ENCODE measurements at places on chromosomes 7 and 10. TPM values are rescaled to one million over a fixed set of nuclear protein-coding genes. Genes with fewer than 3 reads are reported as not detected.

GRCh38 chr7:69685293-69685631 lies 87.0 kb downstream of the AUTS2 start:
- DNase-seq, result no peak
- no peak overlapping the region for H3K27ac ChIP-seq
- no peaks in the 10 kb centered on the region for H3K27me3 ChIP-seq
- no peaks in the 10 kb centered on the region for H3K36me3 ChIP-seq
- H3K4me1 ChIP-seq, result no peaks in the 10 kb centered on the region

DNA sequence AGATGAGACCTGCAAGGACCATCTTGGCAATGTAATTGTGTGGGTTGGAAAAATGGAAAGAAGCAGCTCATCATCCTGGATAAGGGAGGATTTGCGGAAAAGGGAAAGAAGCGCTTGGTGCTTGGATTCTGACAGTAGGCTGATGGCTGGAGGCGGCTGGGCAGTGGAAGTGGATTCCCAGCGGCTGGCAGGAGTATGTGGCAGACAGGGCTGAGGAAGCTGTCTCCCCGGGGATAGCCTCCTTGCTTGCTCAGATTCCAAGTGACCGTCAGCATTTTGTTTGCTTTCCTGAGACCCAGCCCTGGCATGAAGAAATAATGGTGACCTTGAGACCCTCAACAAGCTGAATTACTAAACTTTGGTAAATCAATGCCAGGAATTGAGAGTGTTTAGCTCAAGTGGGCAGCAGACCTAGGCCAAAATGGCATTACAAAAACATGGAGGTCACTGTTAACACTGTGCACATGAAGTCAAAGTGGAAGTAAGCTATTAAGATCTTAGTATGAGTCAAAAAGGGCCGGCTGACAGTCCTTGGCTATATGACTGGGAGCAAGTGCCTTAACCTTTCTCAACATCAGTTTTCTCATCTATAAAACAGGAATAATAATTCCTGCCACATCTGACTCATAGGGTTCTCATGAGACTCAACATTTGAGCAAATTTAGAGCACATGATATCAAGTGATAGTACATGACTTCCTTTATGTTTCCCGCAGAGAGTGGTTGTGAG lies 21.3 kb downstream of the SLC25A28 start:
- H3K27ac ChIP-seq, result no peak overlapping the region
- H3K4me1 ChIP-seq, result no peaks in the 10 kb centered on the region
- H3K36me3 ChIP-seq, result no peaks in the 10 kb centered on the region
- DNase-seq, result no peak

Gene MTURN
- 3.7 TPM for total RNA-seq

Gene CPVL
- total RNA-seq, result not detected

Gene ASB15
- total RNA-seq, result not detected

DNA sequence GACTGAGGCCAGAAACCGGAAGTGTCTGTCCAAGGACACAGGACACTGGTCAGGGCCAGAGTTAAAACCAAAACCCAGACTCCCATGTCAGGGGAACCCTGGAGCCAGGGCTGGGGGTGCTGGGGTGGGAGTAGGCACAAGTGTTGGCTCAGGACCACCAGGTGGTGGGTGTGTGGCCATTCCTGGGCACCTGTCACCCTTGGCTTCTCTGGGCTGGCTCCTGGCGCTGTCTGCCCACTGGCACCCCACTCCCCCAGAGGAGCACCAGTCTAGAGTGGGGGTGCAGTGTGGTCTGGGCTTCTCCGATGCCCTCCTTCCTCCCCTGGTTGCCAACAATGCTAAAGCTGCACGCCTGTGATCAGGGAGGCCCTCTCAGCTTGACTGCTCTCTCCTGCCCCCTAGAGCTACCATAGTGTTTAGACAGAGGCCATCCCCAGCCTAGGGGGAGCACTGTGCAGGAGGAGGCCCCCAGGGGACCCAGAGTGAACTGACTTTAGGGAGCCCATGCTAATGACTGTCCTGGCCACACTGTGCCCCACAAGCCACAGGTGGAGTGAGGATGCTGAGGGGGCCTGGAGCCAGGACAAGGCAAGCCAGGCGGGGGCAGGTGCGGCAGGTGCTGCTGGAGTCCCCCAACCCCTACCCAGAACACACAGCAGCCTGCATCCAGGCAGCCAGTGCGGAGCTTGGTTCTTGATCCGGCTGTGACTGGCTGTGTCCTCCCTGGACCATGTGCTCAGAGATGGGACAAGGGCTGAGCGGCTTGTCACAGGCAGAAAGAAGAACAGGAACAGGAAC lies 11.0 kb downstream of the RASGEF1A start:
- no peaks in the 10 kb centered on the region for H3K36me3 ChIP-seq
- H3K27ac ChIP-seq, result no peak overlapping the region
- DNase-seq, result peak; percentile 61
- no peaks in the 10 kb centered on the region for H3K27me3 ChIP-seq

DNA sequence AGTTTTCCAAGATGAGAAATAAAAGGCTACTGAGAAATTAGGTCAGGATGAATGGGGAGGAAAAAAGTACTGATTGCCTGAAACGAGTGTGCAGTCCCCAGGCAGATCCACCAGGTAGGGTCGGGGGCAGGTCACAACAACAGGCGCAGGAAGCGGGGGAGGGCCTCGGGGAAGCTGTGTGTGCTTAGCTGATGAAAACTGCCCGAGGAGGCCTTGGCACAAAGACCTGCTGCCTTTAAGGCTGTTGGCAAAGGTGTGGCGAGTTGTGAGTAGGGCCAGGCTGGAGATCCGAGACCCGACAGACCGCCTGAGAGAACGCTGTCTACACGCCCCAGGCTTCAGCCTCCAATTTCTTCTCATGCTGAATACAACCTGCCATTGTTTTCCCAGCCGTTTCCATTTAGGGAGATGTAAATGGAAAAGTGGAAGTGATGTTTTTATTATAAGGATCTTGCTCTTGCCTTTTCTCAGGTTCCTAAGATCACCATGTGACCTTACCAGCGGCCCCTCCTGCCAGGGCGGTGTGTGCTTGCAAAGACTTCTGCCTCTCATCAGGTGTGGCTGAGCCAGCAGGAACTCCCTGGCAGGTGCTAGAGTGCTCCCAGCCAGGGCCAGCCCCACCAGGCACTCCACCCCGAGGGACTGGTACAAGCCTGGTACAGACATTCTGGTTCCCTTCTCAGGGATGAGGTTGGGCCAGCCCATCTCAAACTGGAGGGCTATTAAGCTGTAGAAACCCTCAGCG lies 60.8 kb downstream of the DLG5 start:
- no peak overlapping the region for H3K4me3 ChIP-seq
- H3K36me3 ChIP-seq, result no peaks in the 10 kb centered on the region
- no peak for DNase-seq
- H3K4me1 ChIP-seq, result peaks cover 5% of the 10 kb centered on the region

Gene GARIN1A
- 0.48 TPM for total RNA-seq

Gene TAS2R41
- total RNA-seq, result 0.29 TPM

Gene TMEM139
- total RNA-seq, result 0.29 TPM

- peak; percentile 65 for DNase-seq
- H3K27ac ChIP-seq, result no peak overlapping the region
- no peaks in the 10 kb centered on the region for H3K36me3 ChIP-seq
- H3K4me1 ChIP-seq, result peaks cover 11% of the 10 kb centered on the region
- H3K4me3 ChIP-seq, result no peak overlapping the region
These were observed 145.5 kb downstream of the FANK1 start for GRCh38 chr10:126041804-126042231.

DNA sequence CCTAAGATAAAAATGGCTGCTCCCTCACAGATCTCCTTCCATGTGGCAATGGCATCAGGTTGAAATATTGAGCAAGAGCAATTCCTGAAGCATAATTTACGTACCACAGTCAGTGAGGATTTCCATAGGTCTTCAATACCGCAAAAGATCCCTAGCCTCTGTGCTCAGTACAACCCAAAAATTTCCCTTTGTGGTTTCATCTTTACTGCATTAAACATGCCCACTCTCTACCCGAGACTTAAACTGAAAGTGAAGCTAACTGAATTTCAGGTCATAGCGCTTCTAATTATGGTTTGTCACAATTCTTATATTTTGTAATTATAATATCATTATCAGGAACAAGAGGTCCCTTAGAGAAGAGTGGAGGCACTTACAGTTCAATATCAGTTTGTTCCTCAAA lies 1071.1 kb downstream of the XPNPEP1 start:
- DNase-seq, result no peak
- no peak overlapping the region for H3K4me3 ChIP-seq
- H3K27me3 ChIP-seq, result no peaks in the 10 kb centered on the region
- no peaks in the 10 kb centered on the region for H3K4me1 ChIP-seq
- H3K27ac ChIP-seq, result no peak overlapping the region

GRCh38 chr7:45187089-45187945 lies 29.7 kb downstream of the RAMP3 start:
- H3K4me3 ChIP-seq, result no peak overlapping the region
- H3K36me3 ChIP-seq, result no peaks in the 10 kb centered on the region
- H3K4me1 ChIP-seq, result no peaks in the 10 kb centered on the region

Gene SLC39A12
- total RNA-seq, result not detected

Gene HOXA1
- 0.22 TPM for total RNA-seq

DNA sequence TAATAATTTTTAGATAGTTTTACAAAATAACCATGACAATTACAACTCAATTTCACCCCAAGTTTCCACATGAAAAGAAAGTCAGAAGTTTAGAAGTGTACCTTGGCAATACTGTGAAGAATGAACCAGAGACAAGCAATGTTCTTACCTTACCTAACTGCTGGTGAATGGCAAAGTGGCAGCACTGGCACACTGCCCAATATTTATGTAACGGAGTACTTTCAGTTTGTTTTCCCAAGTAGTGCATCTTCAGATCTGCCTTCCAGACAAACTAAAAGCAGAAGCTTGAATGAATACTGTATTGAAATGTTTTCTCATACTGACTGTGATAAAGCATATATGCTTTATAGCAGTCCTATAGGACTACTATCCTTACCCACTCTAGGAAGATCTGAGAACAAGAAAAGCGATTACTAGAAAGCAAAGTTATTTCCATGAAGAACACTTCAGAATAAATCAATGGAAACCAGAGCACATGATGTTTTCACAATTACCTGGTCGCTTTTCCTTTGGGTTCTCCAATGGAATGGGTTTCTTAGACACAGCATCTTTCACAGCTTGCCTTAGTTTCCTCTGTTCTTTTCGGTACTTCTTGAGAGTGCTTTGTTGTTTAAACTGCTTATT lies 1.5 kb downstream of the NOC3L start:
- peaks cover 13% of the 10 kb centered on the region for H3K27me3 ChIP-seq
- H3K4me1 ChIP-seq, result peaks cover 32% of the 10 kb centered on the region
- H3K4me3 ChIP-seq, result peak overlapping the region; percentile 94
- H3K27ac ChIP-seq, result peak overlapping the region; percentile 65
- peak; percentile 19 for DNase-seq

- peaks cover 39% of the 10 kb centered on the region for H3K27me3 ChIP-seq
- DNase-seq, result no peak
- no peak overlapping the region for H3K27ac ChIP-seq
- H3K4me1 ChIP-seq, result no peaks in the 10 kb centered on the region
- H3K36me3 ChIP-seq, result no peaks in the 10 kb centered on the region
- H3K4me3 ChIP-seq, result no peak overlapping the region
These were observed 208.6 kb downstream of the SKAP2 start for GRCh38 chr7:26655781-26656180.

DNA sequence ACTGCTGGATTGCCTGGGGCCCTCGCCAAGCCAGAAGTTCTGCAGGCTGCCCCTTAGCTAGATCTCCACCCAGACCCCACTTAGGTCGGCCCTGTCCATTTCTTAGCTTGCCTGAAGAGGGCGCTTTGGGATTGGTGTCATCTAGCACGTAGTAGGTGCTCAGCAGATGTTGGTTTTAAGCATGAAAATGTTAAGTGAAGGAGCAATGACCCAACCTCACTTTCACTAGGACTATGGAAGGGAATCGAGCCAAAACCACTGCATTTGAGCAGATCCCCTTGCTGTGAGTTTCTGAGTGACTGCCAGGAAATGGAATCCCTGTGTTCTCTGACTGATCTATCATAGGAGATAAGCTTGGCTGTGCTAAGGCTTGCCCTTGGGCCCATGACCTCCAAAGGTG lies 131.7 kb upstream of the EEPD1 start:
- DNase-seq, result no peak
- H3K27me3 ChIP-seq, result peaks cover 11% of the 10 kb centered on the region
- no peaks in the 10 kb centered on the region for H3K36me3 ChIP-seq
- no peaks in the 10 kb centered on the region for H3K4me1 ChIP-seq
- no peak overlapping the region for H3K27ac ChIP-seq

- H3K4me3 ChIP-seq, result no peak overlapping the region
- no peaks in the 10 kb centered on the region for H3K36me3 ChIP-seq
- H3K4me1 ChIP-seq, result no peaks in the 10 kb centered on the region
- DNase-seq, result peak; percentile 21
- no peaks in the 10 kb centered on the region for H3K27me3 ChIP-seq
- H3K27ac ChIP-seq, result no peak overlapping the region
These were observed 95.3 kb upstream of the CYP26C1 start for GRCh38 chr10:92965314-92965713.

GRCh38 chr10:103724771-103725170 lies 130.6 kb downstream of the SH3PXD2A start:
- no peaks in the 10 kb centered on the region for H3K4me1 ChIP-seq
- H3K36me3 ChIP-seq, result no peaks in the 10 kb centered on the region
- no peak overlapping the region for H3K4me3 ChIP-seq

Gene FMC1
- total RNA-seq, result 7.8 TPM

GRCh38 chr7:10121631-10122030 lies 852.0 kb upstream of the PHF14 start:
- H3K4me3 ChIP-seq, result no peak overlapping the region
- no peaks in the 10 kb centered on the region for H3K27me3 ChIP-seq
- H3K4me1 ChIP-seq, result no peaks in the 10 kb centered on the region
- no peak for DNase-seq

All from activated CD4-positive, alpha-beta T cell treated with anti-CD3 and anti-CD28 coated beads, Interleukin-2, amount 10 ng/mL, durations not matched to agents 7 days and 5 days (primary cell).